ENCODE measurements at places on chromosomes 1 and 21.

GRCh38 chr1:199422206-199422605 lies 605.3 kb upstream of the NR5A2 start:
- no peak for DNase-seq

GRCh38 chr1:165387961-165388360 lies 31.4 kb upstream of the LMX1A start:
- DNase-seq = no peak

DNA sequence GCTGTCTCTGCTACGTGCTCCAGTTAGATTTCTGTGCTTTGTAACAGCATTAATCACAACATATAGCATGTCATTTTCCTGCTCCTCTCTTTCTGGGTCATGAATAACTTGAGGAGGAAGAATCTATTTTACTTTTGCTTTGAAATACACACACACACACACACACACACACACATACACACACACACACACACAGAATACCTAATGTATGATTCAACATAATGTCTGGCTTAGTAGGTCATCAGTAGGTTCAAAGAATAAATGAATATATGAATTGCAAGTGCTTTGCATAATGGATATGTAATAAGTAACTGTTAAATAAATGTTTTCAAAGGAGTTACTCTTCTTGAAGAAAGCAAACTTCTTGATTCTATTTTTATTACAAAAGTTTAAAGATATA lies 249.0 kb downstream of the PDE4B start:
- DNase-seq = no peak

GRCh38 chr21:26422706-26423105 lies 150.4 kb downstream of the CYYR1 start:
- no peak for DNase-seq

DNA sequence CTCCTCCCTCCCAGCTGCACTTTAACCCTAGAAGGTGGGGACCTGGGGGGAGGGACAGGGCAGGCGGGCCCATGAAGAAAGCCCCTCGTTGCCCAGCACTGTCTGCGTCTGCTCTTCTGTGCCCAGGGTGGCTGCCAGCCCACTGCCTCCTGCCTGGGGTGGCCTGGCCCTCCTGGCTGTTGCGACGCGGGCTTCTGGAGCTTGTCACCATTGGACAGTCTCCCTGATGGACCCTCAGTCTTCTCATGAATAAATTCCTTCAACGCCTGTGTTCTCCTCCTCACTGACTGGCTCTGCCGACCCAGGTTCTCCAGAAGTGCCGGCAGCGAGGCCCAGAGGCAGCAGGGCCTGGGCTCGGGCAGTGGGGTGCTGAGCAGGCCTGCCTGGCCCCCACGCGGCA lies 6.5 kb upstream of the HTR6 start:
- no peak for DNase-seq

DNA sequence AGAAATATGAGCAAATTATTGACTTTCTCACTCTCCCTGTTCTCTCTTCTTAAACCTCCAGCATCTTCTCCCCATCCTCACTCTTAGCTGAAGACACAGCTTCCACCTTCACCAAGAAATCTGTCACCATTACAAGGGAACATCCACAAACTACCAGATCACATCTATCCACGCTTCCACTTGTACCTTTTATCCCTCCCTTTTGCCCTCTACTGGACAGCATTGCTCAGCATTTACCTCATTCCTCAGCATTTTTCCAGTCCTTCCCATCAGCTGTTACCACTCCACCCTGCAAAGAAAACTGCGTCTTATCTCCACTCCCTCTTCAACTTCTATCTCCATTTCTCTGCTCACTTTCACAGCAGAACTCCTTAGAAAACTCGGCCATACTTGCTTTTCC lies 42.6 kb downstream of the KCNJ6 start:
- DNase-seq = no peak

DNA sequence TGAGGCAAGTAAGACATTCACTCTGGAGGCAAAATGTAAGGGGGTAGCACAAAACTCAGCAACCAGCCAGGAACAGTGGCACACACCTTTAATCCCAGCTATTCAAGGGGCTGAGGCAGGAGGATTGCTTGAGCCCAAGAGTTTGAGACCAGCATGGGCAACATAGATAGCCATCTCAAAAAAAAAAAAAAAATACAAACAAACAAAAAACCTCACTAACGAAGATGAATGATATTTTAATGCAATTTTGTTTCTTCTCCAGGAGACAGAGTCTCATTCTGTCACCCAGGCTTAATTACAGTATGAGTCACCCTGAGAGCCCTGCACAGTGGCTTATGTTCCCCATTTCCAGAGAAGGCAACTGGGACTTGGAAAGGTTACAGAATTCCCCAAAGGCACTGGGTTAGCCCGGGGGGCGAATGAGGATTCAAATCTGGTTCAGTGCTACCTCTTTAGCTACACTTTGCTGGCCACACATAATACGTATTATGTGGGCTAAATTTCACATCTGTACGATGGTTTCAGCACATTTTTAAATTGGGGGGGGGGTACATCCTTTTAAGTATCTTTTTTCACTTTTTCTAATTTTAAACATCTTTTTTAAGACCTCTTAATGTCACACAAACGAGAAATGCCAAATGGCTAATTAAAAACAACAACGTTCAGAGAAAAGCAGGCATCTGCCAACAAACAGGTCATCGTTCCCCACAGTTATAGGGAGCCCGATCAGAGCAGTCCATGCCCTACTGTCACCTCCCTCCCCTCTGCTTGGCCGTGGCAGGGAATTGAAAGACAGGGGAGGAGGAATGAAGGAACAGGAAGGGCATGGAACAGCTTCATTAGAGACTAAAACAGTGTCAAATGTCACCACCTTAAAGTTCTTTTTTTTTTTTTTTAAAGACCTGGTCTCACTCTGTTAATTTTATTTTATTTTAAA lies 3.5 kb downstream of the CELA2A start:
- no peak for DNase-seq

DNA sequence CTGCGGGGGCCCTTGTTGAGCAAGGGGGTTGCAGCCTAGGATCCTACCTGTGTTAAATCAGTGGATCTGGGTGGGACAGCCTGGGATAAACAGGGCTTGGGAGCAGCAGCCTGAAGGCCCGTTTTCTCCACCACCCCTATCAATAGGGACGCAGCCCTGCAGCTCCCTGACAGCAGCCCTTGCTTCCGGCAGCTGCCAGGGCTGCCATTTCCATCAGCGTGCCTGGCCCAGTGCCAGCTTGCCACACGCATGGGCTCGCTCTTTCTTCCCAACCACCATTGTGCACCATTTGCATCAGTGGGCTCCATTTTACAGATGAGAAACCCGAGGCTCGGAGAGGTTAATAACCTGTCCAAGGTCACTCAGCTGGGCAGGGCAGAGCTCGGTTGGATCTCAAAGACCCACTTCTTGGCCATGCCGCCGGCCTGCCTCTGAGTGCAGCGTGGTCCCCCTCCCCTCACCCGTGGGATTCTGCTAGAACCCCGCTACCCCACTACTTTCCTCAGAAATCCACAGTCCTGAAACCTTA lies 3.8 kb downstream of the WNT4 start:
- no peak for DNase-seq

- no peak for DNase-seq
These were observed 239.6 kb upstream of the BEND5 start for GRCh38 chr1:49016030-49016977.

DNA sequence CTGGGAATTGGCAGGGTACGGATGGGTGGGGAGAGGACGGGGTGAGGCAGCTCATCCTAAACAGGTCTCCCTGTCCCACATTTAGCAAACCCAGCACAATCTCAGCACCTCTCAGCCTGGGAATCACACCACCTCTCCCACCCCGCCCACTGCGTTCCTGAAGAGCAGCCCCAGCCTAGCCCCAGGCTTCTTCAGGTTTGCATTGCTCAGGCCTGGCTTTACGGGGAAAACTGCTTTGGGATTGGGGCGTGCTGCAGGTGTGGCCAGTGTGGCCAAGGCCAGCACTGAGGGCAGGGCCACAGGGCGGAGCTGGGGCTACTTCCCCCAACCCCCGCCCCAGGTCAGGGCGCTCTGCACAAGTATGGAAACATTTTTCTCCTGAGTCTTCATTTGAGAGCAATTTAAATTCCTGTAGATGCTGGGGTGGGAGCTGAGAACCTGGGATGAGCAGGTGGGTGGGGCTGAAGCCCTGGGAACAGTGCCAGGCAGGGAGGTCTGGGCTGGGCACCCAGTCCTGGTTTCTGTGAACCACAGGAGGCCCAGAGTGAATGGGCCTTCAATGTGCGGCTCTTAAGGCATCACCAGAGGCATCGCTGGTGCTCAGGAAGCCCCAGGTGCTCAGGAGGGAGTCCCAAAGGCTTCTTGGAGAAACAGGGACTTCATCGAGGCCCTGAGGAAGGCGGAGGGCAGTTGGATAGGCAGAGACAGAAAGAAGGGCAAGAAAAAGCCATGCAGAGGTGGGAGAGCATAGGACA lies 24.1 kb downstream of the TNNT2 start:
- no peak for DNase-seq

- DNase-seq = no peak
These were observed 47.7 kb downstream of the TPR start for GRCh38 chr1:186327331-186327730.

DNA sequence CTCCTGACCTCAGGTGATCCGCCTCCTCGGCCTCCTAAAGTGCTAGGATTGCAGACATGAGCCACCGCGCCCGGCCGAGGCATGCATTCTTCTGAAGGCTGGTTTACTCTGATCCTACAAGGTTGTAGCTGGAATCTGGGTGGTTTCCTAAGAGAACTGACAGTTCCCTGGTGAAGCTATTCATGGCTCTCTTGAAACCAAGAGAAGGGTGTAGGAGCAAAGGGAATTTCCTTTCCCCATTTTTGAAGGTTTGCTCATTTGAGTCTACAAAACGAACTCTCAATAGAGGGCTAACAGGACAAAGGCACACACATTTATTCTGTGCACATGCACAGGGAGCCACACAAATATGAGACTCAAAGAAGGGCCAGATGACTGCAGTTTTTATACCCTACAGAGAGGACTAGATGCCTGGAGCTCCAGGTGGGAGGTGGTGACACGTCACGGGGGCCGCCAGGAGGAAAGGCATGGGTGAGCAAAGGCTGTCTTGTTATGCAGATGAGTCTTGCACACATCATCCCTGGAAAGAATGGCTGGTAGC lies 49.5 kb upstream of the ERRFI1 start:
- DNase-seq = no peak

- no peak for DNase-seq
These were observed 61.2 kb upstream of the MAP10 start for GRCh38 chr1:232743999-232744398.

DNA sequence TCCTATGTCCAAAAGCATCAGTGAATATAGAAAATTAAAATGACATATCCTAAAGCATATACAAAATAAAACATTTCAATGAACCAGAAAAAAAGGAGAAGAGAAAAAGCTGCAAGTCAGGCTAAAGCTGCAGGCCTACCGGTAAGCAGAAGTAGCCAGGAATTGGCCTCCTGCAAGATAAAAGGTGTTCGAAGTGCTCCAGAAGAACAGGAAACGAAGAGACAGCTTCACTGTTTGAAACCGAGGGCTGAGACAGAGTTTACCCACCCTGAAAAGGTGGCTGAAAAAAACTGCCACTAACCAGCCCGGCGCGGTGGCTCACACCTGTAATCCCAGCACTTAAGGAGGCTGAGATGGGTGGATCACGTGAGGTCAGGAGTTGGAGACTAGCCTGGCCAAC lies 37.4 kb downstream of the NSL1 start:
- no peak for DNase-seq

DNA sequence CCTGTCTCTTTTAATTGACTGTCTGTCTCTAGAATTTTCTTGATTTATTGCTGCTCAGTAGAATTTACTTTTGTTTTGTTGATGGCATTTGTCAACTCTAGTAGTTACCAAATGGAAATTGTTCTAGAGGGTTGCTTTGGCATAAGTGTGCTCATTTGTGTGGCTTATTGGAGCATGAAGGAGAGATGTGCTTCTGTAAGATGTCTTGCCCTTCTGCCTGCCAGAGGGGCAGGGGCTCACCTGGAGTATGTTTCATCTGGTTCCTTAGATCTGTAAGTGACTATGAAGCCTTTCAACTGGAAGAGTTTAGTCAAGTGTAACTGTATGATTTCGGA lies 345.5 kb downstream of the DISC1 start:
- DNase-seq = no peak

GRCh38 chr1:190159146-190159545 lies 318.5 kb downstream of the BRINP3 start:
- no peak for DNase-seq

- no peak for DNase-seq
These were observed 4.7 kb downstream of the AMY2B start for GRCh38 chr1:103576065-103576464.

DNA sequence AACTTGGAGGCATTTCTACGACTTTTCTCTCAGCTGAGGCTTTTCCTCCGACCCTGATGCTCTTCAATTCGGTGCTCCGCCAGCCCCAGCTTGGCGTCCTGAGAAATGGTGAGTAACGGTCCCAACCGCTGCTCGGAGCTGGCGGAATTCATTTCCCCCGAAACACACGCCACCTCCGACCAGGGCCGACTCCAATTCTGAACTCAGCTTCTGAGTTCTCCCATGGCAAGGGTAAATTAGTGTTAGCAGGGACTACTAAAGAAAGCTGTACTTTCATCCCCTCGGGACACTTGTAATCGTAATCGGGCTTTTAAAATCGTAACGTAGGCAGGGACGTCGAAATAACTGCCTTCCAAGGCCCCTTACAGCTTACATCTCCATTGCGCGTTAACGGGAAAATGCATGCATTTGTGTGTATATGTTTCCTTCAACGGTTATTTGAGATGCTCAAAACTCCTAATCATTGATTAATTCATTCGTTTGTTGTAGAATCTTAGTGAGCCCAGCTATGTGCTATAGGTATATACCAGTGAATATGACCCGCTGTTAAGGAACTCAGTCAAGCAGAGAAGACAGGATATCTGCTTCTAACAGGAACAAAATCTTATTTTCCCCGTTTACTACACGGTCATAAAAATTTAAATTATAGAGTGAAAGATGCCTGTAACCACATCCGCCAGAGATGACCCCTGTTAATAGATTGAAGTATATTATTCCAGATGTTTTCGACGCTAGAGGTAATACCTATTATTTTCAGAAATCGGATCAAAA lies 472 bp downstream of the DTL start:
- no peak for DNase-seq

- DNase-seq = no peak
These were observed 44.2 kb upstream of the PIGV start for GRCh38 chr1:26743426-26744059.

GRCh38 chr1:46451948-46452930 lies 37.4 kb upstream of the DMBX1 start:
- DNase-seq = no peak

- no peak for DNase-seq
These were observed 41.9 kb downstream of the WNT9A start for GRCh38 chr1:227905573-227906487.

GRCh38 chr1:11855430-11855829 lies 3.3 kb downstream of the NPPB start:
- DNase-seq = no peak

GRCh38 chr21:39647476-39647875 lies 34.7 kb downstream of the B3GALT5 start:
- DNase-seq = no peak

GRCh38 chr1:99745061-99745460 lies 21.4 kb downstream of the FRRS1 start:
- DNase-seq = no peak
